PC-9 (cell line): ENCODE measurements at places on chromosomes 16 and 17. TPM values are rescaled to one million over a fixed set of nuclear protein-coding genes. Genes with fewer than 3 reads are reported as not detected.

Gene KRT25
- not detected in 2 replicates for total RNA-seq

Gene IRX3
- total RNA-seq: 13.1 and 16.0 TPM in 2 replicates

Gene TAC4
- not detected in 2 replicates for total RNA-seq

Gene TP53TG3F
- not detected in 2 replicates for total RNA-seq

Gene TP53TG3C
- not detected in 2 replicates for total RNA-seq

Gene HOXB4
- total RNA-seq: 2.0 and 2.1 TPM in 2 replicates

DNA sequence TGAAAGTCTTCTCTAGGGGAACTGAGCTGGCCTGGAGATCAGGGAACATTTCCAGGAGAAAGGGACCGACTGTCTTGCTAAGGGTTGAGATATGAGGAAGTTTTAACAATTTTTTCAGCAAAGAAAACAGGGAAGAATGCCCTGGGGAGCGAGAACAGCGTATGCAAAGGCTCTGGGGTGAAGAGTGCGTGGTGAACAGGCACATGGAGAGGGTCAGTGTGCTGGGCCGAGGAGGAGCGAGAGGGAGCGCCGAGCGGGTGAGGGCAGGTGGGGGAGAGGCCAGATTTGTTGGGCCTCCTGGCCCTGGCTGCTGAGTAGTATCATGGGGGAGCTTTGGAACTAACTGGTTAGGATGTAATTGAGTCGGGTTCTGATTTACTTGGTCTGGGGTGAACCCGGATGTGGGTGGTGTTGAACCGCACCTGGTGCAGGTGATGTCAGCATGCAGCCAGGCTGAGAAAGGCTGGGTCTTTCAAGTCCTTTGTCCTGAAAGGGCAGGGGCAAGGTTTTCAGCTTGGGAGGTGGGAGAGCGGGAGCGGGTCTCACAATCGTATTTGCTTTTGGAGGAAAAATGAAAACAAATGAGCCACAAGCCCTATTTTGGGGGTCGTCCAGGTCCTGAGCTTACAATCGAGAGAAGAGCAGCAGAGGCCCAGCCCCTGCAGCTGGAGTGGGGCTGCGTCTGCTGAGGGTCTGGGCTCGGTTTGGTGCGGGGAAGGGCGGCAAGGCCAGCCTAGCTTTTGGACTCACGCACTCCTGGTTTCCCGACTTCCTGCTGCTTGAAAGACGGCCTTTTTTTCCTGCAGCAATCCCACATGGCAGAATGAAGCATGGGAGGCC lies 11.1 kb upstream of the WFDC1 start:
- H3K27ac ChIP-seq: no peak overlapping the region
- H3K4me3 ChIP-seq: no peak overlapping the region
- no peak for DNase-seq
- no peaks in the 10 kb centered on the region for H3K4me1 ChIP-seq

GRCh38 chr16:86227801-86228200 lies 282.5 kb upstream of the FOXF1 start:
- no peak overlapping the region for H3K4me3 ChIP-seq
- H3K27ac ChIP-seq: no peak overlapping the region
- H3K36me3 ChIP-seq: no peaks in the 10 kb centered on the region
- H3K4me1 ChIP-seq: no peaks in the 10 kb centered on the region
- peaks cover 68% of the 10 kb centered on the region for H3K27me3 ChIP-seq
- DNase-seq: no peak

DNA sequence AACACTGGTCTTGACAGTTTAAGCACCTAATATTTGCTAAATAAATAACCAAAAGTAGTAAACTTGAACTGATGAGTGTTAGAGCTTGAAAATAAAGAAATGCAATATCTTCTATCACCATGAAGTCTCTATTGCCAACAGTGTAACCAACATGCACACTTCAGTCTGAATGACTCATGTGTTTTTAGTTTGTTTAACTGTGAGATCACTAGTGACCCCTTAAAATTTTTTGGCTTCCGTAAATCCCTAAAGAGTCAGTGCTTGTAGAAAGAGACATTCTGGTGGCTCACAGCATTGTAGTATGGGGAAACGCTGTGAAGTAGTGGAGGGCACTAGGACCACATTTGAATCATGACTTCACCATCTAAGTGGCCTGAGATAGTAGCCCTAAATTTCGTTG lies 341.1 kb downstream of the PMP22 start:
- no peak overlapping the region for H3K4me3 ChIP-seq
- DNase-seq: no peak
- H3K4me1 ChIP-seq: no peaks in the 10 kb centered on the region
- no peak overlapping the region for H3K27ac ChIP-seq
- no peaks in the 10 kb centered on the region for H3K27me3 ChIP-seq
- H3K36me3 ChIP-seq: no peaks in the 10 kb centered on the region

DNA sequence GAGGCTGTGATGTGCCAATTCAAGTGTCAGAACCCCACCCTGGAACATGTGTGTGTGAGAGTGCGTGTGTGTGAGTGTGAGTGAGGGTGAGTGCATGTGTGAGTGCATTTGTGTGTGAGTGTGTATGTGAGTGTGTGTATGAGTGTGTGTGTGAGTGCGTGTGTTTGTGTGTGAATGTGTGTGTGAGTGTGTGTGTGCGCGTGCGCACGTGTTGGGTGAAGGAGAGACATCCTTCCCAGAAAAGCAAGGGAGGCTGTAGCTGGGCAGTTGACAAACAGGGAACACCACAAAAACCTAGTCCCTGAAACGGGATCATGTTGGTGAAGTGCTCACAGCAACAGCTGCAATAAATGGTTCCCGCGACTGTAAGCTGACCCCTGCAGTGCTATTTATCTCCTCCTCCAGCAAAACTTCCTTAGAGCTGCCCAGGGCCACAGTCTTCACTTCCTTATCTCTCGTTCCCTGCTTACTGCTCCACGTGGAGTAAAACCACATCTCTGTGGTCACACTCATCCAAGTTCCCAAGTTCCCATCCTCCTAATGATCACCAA lies 40.1 kb upstream of the RPL38 start:
- H3K4me3 ChIP-seq: no peak overlapping the region
- no peak for DNase-seq
- no peak overlapping the region for H3K27ac ChIP-seq
- no peaks in the 10 kb centered on the region for H3K36me3 ChIP-seq

GRCh38 chr16:82935766-82936165 lies 309.0 kb downstream of the CDH13 start:
- H3K27me3 ChIP-seq: no peaks in the 10 kb centered on the region
- no peak overlapping the region for H3K27ac ChIP-seq
- no peak for DNase-seq
- H3K4me3 ChIP-seq: no peak overlapping the region

DNA sequence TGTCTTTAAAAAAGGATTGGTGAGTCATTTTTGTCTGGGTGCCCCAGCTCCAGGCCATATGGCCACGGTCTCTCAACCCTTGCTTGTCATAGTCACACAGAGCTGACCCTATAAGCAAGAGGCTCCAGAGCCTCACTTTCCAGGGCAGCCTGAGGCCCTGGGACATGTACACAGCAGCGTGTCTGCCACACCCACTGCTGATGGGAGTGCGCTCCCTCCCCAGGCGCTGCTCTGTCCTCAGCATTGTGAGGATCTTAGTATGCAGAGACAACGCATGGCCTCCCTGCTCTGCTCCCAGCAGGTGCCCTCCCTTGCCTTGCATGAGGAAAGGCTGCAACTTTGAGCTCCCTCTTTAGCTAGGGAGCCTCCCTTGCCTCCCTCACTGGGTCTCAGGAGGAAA lies 80.8 kb upstream of the CRHR1 start:
- H3K4me1 ChIP-seq: peaks cover 24% of the 10 kb centered on the region
- H3K36me3 ChIP-seq: no peaks in the 10 kb centered on the region
- H3K27me3 ChIP-seq: peaks cover 44% of the 10 kb centered on the region
- no peak overlapping the region for H3K27ac ChIP-seq
- H3K4me3 ChIP-seq: no peak overlapping the region
- DNase-seq: no peak

- no peaks in the 10 kb centered on the region for H3K27me3 ChIP-seq
- H3K36me3 ChIP-seq: no peaks in the 10 kb centered on the region
- H3K4me3 ChIP-seq: no peak overlapping the region
These were observed 12.5 kb downstream of the CEP295NL start for GRCh38 chr17:78890498-78890897.

DNA sequence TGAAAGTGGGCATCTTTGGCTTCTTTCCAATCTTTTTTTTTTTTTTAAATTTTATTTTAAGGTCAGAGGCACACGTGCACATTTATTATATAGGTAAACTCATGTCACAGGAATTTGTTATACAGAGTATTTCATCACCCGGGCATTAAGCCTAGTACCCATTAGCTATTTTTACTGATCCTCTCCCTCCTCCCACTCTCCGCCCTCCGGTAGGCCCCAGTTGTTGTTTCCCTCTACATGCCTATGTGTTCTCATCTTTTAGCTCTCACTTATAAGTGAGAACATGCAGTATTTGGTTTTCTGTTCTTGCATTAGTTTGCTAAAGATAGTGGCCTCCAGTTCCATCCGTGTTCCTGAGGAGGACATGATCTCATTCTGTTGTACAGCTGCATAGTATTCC lies 108.5 kb downstream of the CYB561 start:
- no peak overlapping the region for H3K4me3 ChIP-seq
- peaks cover 18% of the 10 kb centered on the region for H3K36me3 ChIP-seq

DNA sequence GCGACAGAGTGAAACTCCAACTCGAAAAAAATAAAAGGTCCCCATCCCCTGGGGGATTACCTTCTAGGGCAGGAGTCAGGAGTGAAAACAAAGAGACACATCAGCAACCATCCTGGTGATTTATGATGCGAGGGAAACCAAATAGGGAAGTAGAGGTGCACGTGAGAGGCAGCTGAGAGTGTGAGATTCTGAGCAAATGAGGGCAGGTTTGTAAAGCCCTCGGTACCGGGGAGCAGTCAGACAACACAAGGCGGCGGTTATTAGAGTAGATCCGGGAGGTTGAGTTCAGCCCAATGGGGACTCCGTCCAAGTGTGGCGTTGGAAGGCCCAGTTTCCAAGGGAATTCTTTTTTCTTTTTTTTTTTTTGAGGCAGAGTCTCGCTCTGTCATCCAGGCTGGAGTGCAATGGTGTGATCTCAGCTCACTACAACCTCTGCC lies 7.4 kb upstream of the ARMC7 start:
- DNase-seq: no peak
- H3K27ac ChIP-seq: no peak overlapping the region
- H3K36me3 ChIP-seq: peaks cover 46% of the 10 kb centered on the region
- H3K4me1 ChIP-seq: 0 out of 2 replicates have a peak, but pooled peaks cover 5% of the 10 kb centered on the region
- H3K4me3 ChIP-seq: no peak overlapping the region

DNA sequence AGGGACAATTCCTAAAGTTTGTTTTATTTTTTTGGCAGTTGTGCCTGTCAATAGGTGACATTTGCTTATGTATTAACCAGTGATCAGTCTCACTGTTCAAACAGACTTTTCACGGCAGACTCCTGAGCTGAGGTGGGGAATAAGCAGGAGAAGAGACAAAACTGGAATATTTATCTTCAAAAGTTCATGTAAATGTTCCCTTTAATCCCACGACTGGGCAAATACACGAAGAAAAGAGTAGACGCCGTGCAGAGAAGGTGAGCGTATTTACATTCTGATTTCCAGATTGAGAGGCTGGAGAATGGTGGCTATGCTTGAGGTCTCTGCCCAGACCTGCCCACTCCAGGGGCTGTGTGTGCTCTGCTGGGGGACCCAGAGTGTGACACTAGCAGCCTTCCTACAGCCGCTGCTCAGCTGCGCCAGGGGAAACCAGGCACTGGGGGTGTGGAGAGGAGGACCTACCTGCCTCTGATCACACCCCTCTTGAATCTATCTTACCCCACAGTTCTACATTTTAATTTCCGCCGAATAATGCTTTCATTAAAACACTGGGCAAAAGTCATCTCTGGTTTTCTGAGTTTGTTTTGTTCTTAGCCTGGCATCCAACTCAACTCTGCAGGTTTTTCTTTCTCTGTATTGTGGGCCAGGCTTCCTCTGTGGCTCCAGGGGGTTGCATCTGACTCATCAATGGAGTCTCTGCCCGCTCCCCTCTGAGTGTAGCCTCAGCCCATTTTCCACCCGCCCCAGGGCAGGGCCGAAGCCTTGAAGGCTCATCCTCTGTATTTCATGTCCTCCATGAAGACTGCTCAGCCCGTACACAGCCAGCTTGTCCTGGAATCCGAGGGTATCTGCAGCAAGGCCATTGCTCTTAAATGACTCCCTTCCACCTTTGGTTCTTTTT lies 237.1 kb downstream of the NTN1 start:
- no peaks in the 10 kb centered on the region for H3K27me3 ChIP-seq
- H3K27ac ChIP-seq: no peak overlapping the region
- H3K4me1 ChIP-seq: no peaks in the 10 kb centered on the region
- DNase-seq: no peak
- H3K36me3 ChIP-seq: no peaks in the 10 kb centered on the region
- no peak overlapping the region for H3K4me3 ChIP-seq

- H3K36me3 ChIP-seq: no peaks in the 10 kb centered on the region
- peaks cover 12% of the 10 kb centered on the region; the same call in 1 of the 2 replicates for H3K4me1 ChIP-seq
- H3K4me3 ChIP-seq: no peak overlapping the region
- DNase-seq: no peak
These were observed 5.4 kb upstream of the GJD3 start for GRCh38 chr17:40369923-40370322.
